ENCODE measurements at places on chromosomes 2 and 18.

DNA sequence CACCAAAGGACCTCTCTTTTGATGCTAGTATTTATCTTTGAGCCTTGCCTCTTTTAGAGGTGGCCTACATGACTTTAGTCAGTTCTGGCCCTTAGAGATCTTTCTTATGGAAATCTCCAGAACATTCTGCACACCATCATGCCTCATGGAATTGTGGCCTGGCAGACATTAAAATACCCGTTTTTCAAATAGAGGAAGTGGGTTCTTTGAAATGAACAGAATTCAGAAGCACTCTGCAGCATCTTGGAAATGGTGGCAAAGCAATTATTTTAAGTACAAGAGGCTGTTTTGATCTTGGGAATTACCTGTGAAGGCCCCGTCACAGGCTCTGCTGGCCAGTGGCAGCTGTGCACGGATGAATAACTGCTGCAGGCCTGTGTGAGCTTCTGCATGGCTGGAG, 40.7 kb upstream of the APCDD1 start:
- DNase-seq: no peak

GRCh38 chr2:73063472-73063871, 8.0 kb downstream of the SFXN5 start:
- DNase-seq: no peak

- DNase-seq: no peak
Observed at GRCh38 chr18:50171406-50171805, 23.5 kb downstream of the MYO5B start.

- no peak for DNase-seq
Observed at GRCh38 chr2:118975133-118975532, 33.1 kb downstream of the MARCO start.

GRCh38 chr2:9310377-9310776, 103.8 kb downstream of the ASAP2 start:
- DNase-seq: peak; percentile 82

GRCh38 chr2:61853086-61853846, 594 bp downstream of the FAM161A start:
- peak; percentile 29 for DNase-seq

DNA sequence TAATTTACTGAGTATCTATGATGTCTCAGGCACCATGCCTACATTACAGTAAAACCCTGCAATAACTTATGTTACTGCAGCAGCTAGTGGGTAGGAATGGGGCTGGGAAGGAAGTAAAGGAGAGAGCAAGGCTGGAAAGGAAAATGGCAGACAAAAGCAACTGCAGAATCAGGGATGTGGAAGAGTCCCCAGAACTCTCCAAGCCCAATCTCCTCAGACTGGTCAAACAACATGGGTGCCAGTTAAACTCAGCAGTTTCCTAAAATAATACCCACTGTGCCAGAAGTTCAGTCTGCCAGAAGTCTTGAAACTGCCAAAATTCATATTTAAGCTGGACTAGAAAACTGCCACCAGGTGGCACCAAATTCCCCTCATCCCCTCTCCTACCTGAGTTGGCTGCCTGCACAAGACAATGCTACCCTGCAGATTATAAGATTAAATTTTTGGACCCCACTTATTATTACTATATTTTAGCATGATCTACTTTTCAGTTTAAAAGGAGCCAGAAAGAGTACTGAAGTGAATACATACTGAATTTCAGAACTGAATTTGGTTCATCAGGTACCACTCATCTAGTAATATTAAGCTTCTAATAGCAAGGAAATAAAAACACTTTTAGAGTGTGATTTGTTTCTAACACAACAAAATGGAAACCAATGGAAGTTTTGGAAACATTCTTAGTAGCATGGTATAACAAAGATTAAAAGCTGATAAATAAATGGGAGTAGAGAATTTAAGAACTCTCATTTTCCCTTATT, 86.8 kb upstream of the DNER start:
- DNase-seq: peak; percentile 36

DNA sequence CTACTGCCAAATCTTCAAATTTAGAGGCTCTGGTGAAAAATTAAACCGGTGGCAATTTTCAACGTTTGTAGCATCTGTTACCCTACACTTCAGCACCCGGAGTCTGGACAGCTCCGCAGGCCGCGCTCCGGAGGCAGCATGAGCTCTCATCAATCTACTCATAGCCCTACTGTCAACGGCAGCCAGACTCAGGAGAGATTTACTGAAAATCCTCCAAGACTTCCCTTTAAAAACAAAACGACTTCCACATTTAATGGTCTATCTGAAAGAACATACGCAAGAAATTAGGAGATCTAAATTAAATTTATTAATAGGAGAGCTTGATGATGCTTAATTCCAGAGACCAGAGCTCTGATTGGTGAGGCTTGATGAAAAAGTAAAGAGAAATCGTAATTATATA, 970 bp upstream of the ADCYAP1 start:
- DNase-seq: peak; percentile 38

GRCh38 chr2:112821682-112822081, 14.9 kb downstream of the IL1B start:
- no peak for DNase-seq

- DNase-seq: no peak
Observed at GRCh38 chr2:72911256-72911655, 6.1 kb upstream of the EMX1 start.

GRCh38 chr2:180787330-180787729, 193.1 kb upstream of the UBE2E3 start:
- DNase-seq: no peak

GRCh38 chr18:10381951-10382350, 72.5 kb upstream of the APCDD1 start:
- DNase-seq: no peak

DNA sequence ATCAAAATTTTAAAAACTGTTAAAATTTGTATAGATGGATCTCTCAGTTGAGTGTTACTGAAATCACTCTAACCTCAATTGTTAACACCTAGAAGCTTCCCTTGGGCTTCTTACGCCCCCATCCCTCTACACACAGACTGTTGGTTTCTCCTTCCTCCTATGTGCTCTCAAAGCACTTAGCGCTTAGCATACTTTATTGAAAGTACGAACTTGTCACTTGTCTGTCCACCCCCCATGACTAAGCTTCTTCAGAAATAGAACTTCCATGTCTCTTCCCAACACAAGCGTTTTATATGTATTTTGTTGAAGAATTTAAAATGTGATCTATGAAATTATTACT, 441 bp downstream of the MPHOSPH10 start:
- DNase-seq: no peak

DNA sequence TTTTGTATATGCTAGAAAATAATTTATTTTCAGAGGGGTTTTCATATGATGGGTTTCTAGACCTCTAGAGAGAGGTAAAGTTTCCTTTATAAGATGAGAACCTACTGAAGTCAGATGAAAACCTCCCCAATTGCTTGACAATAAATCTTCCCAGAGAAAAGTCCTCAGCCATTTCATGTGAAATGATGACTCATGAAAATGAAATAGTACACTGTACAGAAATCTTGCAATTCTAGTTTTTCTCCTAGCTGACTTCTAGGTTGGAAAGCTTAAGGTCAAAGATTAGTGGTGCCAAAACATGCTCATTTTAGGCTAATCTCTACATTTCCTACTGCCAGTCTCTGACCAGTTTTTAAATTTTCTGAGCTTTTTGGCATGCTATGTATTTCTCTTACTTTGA, 826.5 kb upstream of the FSHR start:
- DNase-seq: no peak

DNA sequence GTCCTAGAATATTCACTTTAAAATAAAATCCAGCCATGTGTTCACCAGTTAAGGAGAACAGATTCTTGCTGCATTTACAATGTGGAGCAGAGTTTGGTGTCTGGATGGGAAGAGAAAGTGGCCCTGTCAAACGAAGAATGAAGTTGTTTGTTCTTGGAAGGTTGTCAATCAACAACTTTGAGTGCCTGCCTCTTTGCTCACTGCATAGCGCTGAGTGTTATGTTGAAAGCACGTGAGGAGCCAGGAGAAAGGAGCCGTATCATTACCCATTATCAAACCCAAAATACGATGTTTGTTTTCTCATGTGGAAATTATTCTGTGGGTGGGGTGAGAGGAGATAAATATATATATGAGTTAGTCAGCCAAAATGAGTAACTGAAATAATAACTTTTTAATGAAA, 492.5 kb upstream of the POU3F3 start:
- no peak for DNase-seq

DNA sequence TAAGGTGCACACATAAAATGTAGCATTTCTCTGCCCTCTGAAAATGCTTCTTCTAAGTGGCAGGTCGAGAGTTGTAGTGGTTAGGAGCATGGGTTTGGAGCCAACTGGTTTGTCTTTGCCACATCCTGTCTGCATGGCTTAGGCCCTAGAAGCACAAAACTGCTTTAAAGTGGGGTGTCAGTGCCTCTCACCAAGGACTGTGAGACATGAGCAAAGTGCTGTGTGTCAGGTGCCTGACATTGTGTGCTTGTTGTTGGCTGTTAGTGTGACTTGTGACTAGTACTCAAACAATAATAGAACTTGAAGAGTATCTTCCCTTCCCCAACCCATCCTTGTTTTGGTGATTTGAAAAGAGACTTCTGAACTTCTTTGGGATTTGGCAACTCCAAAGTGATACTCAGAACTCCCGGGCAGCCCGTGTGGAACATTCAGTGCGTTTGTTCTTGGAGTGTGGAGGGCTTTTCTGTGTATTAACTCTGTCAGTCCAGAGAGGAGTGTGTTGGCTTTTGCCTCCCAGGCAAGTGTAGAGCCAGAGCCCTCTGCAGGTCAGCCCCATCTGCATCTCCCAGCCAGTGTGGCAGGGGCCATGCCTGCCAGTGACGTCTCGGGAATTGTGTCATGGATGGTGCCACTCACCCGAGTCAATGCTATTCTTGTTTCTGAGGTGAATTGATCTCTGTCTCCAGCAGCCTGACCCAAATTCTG, 5.0 kb downstream of the MGAT5 start:
- DNase-seq: no peak

GRCh38 chr2:96135621-96136020, 2.7 kb downstream of the ASTL start:
- DNase-seq: no peak

GRCh38 chr2:229521576-229521975, 192.8 kb downstream of the DNER start:
- no peak for DNase-seq

DNA sequence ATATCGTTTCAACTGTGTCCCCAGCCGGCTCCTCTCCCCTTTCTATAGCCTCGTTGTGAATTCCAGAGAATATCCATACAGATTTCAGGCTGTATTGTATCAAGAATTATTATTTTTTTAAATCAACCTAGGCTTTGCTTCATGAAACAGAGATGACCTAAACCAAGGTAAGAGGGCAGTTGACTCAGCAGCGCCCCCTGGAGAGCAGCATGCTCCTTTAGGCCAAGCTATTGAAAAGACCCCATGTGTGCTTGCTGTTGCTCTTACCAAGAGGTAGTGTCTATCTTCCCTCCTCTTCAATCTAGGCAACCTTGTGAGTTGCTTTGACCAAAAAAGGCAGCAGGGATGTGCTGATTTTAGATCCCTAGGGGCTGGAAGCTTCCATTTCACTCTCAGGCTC, 426.7 kb upstream of the SMIM21 start:
- no peak for DNase-seq

DNA sequence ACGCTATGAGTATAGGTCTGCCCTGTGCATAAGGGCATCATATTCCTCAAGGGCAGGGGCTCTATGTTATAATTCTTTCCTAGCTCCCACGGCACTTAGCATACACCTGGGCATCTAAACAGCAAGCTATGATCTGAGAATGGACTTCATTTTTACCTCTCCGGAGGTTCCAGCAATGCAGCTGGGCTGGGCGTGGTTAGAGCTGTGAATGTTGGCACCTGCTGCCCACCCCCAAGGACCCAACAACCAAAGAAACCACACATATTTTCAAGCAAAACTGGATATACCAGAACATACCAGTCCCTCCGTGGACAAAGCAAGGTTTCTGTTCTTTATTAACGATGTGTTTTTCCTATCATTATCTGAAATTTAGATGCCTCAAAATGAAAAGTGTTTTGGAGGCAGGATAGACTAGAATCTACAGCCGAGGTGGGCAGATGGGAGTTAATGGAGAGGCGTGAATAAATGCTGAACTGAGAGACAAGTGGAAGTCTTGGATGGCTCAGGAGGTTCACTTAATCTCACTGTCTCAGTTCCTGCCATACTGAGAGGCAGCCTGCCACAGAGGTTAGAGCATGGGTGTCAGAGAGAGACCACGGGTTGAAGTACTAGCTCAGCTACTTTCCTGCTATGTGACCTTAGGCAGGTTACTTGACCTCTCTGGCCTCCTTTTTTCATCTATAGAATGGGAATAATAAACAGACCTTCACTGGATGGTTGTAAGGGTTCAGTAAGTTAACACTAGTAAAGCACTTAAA, 186.6 kb upstream of the SMAD2 start:
- DNase-seq: no peak

DNA sequence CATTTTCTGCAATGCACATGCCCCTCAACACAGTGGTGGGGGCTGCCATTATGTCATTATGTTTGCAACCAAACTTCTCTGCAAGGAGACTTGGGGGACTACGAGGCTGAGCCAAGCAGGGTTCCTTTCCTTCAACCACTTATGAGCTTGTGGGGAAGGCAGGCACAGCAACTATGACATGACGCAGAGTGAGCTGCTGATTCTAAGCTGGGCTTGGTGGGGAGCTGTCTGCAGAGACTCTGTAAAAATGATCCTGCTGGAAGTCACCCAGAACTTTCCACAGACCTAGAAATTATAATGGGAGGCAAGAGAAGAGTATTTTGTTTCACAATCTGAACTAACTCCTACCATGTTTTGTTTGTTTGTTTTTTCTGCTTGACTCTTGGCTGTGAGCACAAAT, 55.6 kb downstream of the INPP5D start:
- DNase-seq: no peak

DNA sequence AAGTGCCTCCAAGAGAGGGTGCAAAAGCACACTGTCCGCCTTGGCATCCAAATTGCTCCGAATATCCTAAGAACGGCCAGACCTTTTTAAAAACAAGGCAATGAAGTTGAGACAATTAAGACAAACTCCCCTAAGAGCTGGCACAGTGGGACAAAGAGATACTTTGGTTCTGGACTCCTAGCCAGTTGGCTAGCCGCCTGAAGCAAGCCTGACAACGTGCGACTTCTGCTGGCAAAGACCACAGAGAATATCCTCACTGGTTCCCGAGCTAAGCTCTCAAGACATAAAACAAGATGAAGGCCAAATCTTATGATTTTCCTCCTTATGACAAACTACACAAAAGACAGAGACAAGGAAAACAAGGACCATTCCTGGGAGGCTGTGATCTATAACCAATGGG, 32.7 kb downstream of the CHRNA1 start:
- DNase-seq: no peak

- DNase-seq: no peak
Observed at GRCh38 chr2:63596401-63596883, 7.7 kb downstream of the MDH1 start.

Measured in kidney capillary endothelial cell (primary cell).